Caudate nucleus (tissue), 63 donors: ENCODE measurements at places on chromosomes 2 and 18.

- DNase-seq = no peak
These were observed 57.1 kb downstream of the PDK1 start for GRCh38 chr2:172613040-172613439.

GRCh38 chr2:60551240-60552077 is 2.0 kb downstream of the BCL11A start:
- peak; percentile 46 for DNase-seq

DNA sequence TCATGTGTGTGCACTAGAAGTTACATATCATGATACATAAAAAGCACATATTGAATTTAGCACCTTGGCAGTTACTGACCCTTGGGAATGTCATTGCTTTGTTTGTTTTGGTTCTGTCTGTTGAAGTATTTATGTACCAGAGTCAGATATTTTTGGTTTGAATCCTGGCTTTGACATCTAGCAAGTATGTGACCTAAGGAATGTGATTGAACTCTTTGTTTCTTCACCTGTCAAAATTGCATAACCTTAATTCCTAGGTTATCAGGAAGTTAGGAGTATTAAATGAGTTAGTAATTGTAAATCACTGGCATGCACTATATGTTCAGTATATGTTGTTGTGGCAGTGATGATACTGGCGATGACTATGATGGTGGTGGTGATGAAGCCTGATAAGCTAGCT is 1003.5 kb upstream of the NRXN1 start:
- DNase-seq = no peak

GRCh38 chr18:5958822-5959221 is 63.5 kb upstream of the TMEM200C start:
- DNase-seq = no peak
